ENCODE measurements at places on chromosomes 5 and 9.
A peak's percentile ranks its signal among the peaks of the same experiment; 100 is the strongest.

- no peak for DNase-seq
Measured at GRCh38 chr9:12667892-12668291, 25.3 kb upstream of the TYRP1 start.

DNA sequence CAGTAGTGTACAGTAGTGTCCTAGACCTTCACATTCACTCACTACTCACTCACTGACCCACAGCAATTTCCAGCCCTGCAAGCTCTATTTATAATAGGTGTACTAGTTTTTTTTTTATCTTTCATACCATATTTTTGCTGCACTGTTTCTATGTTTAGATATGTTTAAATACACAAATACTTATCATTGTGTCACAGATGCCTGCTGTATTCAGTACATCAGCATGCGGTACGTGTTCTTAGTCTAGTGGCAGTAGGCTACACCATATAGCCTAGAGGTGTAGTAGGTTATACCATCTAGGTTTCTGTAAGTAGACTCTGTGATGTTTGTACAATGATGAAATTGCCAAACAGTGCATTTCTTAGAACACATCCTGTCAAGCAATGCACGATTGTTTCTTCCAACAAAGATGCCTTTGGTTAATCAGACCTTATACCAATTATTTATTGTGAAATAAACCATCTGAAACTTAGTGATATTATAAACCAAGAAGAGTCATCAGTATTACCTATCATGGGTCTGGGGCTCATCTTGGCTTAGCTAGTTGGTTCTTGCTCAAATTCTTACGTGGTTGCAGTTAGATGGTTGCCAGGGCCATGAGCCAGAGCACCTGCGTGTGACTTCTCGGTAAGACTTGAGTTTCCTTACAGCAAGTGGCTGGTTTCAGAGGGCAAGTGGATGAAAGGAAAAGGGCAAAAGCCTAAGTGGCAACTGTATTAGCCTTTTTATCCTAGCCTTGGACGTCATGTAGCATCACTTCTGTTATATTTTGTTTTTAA lies 41.1 kb downstream of the ERBIN start:
- no peak for DNase-seq

DNA sequence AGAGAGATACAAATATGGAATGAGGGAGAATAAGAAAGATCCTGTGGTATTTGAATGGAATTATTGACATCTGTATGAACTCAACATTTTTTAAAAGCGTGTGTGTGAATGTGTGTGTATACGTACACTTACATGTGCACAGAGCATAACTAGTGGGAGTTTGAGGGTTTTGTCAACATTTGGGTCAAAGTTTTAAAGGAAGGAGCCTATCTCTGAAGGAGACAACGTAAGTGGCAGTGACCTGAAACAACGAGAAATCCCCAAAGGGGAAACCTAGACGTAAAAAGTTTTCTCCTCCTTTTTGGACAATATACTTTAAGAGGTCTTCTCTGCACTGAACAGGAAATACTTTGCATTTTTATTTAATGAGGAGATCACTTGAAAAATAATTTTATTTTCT lies 40.2 kb upstream of the DTWD2 start:
- DNase-seq = no peak

DNA sequence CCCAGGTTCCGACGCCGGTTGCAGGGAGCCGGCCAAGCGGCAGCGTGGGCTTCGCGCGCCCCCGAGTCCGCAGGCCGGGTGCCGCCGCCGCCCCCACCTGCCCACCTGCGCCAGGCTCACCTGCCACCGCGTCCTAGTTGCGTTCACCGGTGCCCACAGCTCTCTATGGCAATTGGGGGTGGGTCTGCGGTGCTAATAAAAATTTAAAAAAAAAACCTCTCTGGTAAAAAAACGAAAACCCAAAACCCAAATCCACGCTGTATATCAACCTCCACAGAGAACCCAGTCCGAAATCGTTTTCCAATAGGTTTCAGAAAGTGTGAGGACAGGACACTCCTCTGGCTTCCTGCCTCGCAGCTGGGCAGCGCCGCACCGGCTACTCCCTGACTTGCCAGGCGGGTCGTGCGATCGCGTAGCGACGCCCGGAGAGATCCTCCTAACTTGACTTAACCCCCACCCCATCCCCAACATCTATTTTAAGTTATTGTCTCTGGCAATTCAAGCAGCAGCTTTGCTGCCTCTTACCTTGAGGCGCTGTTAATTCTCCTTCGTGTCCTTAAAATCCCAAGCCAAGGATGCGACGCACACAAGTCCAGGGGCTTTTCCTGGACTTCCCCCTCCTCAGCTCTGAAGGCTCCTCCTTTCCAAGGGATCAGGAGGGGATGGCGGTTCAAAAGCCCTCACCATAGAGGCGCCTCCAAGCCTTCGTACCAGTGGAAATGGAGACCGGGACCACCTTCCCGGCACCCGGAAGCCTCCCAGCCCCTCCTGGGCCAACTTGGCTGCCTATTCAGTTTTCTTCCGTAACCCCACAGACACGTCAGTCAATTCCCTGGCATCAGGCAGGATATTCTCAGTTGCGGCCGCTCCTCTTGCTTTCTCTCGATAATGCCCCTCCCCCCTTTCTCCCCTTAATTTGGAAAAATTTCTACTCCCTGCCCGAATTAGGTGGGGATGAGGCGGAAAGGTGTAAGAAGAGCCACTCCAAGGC lies 1639.4 kb upstream of the C9orf72 start:
- DNase-seq = no peak

GRCh38 chr5:180648658-180649296 lies 623 bp downstream of the FLT4 start:
- DNase-seq = peak; percentile 10

- DNase-seq = no peak
Measured at GRCh38 chr9:112239284-112239683, 64.2 kb upstream of the SUSD1 start.

GRCh38 chr5:14588145-14588544 lies 6.6 kb downstream of the OTULINL start:
- DNase-seq = no peak

DNA sequence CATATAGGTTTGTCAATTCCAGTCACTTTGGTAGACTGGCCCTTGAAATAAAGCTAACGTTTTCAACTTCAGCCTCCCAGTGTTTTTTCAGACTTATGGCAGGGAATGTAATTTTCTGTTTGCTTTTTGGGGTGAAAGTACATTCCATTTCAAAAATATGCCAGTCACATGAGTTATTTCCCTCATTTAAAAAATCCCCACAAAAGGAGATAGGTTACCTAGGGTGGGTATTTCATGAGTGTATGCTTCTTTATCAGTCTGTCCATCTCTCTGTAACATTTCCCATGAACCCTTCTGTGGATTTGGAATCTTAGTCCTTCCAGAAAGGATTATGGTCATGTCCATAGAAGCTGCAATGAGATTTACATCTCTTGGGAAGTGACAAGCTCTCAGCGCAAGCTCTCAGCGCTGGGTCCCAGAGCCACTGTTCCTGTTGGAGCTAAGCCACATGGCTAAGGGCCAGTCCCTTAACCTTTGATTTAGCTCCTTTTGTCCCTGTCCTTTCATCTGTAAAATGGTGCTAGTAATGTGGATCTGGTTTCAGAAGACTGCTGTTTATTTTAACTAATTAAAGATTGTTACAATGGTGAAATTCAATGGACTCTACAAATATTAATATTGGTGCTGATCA lies 294.9 kb downstream of the NR3C1 start:
- DNase-seq = no peak

DNA sequence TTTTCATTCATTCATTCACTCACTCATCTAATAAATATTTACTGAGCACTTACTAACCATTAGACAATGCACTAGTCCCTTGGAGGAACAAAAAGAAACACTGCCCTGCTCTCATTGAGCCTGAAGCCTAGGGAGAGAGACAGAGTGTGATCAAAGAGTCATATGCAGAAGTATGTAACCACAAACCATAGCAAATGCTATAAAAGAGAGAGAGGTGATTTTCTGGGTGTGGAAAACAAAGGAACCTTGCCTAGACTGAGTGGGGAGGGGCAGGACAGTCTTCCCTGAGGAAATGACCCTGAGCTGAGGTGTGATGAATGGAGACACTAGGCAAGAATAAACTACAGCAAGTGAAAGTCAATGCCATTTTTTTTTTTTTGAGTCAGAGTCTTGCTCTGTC lies 10.8 kb upstream of the ADRA1B start:
- DNase-seq = no peak

- DNase-seq = no peak
Measured at GRCh38 chr5:171421331-171422262, 2.1 kb downstream of the FGF18 start.

DNA sequence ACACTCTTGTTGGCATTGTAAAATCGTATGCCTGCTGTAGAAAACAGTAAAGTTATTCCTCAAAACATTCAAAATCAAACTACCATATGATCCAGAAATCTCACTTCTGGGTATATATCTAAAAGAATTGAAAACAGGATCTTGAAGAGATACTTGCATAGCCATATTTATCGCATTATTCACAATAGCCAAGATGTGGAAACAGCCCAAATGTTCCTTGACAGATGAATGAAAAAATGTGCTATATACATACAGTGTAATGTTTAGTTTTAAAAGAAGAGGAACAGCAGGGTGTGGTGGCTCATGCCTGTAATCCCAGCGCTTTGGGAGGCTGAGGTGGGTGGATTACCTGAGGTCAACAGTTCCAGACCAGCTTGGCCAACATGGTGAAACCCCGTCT lies 234.1 kb upstream of the DAB2 start:
- no peak for DNase-seq

DNA sequence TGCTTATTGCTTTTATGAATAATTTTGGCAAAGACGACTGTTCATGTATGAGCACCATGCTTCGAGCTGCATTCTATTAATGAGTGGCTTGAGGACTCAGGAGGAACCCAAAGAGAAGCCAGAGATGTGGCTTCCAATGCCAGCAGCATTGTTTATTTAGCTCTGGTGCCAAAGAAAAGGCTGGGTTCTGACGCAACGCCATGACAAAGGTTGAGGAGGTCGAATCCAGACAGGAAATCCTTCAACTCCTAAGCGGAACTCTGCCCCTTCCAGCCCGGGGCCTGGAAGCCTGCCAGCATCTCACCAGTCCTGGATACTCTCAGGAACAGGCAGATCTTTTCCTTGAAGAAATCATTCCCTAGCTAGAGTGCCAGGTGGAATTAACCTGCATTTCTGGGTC lies 104.4 kb downstream of the ARHGAP26 start:
- DNase-seq = no peak

GRCh38 chr9:133153227-133154096 lies 10.3 kb downstream of the GBGT1 start:
- DNase-seq = no peak

GRCh38 chr5:65902104-65902503 lies 24.3 kb upstream of the ERBIN start:
- no peak for DNase-seq

- DNase-seq = no peak
Measured at GRCh38 chr5:114898602-114899001, 271.1 kb downstream of the TRIM36 start.

DNA sequence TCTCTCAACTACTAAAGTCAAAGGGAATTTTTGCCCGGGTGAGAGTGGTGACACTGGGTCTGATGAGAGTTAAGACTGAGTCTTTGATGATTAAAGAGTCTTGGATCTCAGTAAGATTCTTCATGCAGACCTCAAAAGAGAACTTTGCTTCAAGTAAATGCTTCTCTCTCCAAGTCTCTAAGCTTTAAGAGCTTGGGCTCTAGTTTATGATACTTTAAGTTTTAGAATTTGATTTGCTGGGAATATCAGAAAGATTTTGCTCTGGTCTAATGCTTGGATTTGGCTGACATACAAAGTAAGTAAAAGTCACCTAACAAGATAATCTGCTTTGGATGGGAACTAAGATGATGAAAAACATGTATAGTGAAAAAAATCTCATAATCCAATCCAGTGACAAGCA lies 566.3 kb downstream of the MAT2B start:
- no peak for DNase-seq

GRCh38 chr5:134581241-134581981 lies 51.2 kb downstream of the SAR1B start:
- no peak for DNase-seq

DNA sequence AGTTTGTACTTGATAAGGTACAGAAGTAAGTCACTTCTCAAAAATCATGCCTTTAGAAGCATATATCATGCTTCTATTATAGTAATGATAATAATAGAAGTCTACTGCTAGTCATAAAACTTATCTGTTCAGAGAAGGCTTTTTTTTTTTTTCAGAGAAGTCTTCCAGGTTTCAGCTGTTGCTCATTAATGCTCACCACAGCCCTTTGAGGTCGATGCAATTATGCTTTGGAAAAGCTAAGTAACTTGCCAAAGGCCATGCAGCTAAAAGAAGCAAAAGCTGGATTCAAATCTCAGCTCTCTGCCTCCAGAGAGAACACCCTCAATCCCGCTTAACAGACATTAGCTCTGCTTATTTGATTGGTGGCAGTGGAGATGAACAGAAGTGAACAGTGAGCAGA lies 150.8 kb downstream of the DOCK8 start:
- DNase-seq = no peak

DNA sequence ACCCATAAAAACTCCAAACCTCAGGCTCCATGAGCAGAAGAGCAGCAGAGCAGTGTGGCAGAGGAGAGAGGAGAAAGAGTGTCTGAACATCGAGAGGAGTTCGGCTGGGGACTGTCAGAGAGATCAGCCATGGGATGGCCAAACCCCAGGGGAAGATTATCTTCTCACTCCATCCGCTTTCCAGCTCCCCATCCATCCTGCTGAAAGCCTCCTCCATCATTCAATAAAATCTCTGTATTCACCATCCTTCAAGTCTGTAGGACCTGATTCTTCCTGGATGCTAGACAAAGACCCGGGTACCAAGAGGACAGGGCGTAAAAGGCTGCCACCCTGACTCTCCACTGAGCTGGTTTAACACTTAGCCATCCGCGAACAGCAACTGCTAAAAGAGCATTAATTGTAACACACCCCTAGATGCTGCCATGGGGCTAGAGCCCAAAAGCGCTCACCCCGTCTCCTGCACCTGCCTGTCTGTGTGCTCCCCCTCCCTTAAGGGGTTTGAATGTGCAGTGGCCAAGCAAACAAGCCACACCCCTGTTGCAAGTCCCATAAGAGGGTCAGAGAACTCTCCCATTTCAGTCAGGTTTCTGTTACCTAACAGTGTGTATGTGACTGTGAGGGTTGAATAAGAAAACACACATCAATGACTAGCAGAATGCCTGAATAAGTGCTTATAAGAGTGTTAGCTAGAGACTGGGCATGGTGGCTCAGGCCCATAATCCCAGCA lies 13.9 kb upstream of the SELENOP start:
- DNase-seq = no peak

GRCh38 chr5:12848709-12849108 lies 944.5 kb upstream of the CTNND2 start:
- no peak for DNase-seq

GRCh38 chr5:90549223-90549622 lies 9.4 kb upstream of the ADGRV1 start:
- DNase-seq = no peak

DNA sequence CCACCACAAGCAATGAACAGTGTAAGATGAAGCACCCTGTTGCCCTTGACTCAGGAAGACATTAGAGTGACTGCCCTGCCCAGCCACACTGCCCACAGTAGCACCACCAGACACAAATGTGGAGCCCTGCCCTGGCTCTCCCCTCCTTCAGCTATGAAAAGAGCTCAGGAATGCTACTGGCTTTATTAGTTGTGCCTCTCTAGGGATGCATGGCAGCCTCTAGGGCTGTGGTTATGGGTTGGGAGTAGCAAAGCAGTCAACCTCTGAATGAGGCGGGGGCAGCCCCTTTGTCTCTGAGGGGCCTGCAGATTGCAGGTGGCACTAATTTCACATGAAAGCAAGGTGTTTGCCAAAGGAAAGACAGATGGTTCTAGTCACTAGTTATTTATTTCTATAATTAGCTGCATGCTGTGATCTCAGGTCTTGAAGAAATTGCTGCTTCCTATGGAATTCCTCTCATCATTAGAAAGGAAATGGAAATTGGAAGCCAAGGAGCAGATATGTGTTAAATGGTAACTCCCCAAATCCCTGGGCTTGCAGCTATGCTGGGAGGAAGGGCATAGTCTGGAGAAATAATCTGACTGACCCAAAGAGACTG lies 259.4 kb downstream of the TLR4 start:
- no peak for DNase-seq
